Caco-2 (cell line): ENCODE measurements at places on chromosomes 5 and 9. TPM values are rescaled to one million over a fixed set of nuclear protein-coding genes. Genes with fewer than 3 reads are reported as not detected.
A peak's percentile ranks its signal among the peaks of the same experiment; 100 is the strongest.

Gene ENTPD8
- 8.5 and 8.6 TPM in 2 replicates for total RNA-seq

Gene IL33
- not detected in 2 replicates for total RNA-seq

Gene BARHL1
- total RNA-seq = not detected in 2 replicates

Gene SLC45A2
- total RNA-seq = 0.91 and 1.1 TPM in 2 replicates

Gene SMIM33
- not detected in 2 replicates for total RNA-seq

Gene LPAR1
- 19.8 and 20.3 TPM in 2 replicates for total RNA-seq

Gene WDR31
- total RNA-seq = 1.9 and 2.3 TPM in 2 replicates

Gene BTNL3
- 0.14 TPM in 1 of 2 replicates, not detected in the other for total RNA-seq

Gene F12
- total RNA-seq = 13.3 and 14.0 TPM in 2 replicates

GRCh38 chr9:93187047-93187446 is 3.1 kb downstream of the WNK2 start:
- no peak for DNase-seq

DNA sequence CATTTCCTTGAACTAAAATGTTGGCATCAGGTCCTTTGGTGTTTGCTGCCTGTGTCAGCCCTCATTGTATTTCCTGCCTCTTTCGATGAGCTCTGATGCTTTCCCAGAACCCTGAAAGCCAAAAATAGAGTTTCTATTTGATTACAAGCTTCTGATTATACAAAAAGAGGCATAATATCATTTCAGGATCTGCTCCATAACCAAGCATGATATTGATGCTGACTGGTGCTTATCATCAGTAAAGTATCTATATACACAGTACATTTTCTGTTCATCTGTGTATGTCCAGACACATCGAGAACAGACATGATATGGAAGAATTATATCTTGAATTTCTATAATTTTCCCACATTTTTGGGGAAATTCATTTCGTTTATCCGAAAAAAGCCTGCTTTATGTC is 58.6 kb downstream of the SEMA6A start:
- DNase-seq = no peak

DNA sequence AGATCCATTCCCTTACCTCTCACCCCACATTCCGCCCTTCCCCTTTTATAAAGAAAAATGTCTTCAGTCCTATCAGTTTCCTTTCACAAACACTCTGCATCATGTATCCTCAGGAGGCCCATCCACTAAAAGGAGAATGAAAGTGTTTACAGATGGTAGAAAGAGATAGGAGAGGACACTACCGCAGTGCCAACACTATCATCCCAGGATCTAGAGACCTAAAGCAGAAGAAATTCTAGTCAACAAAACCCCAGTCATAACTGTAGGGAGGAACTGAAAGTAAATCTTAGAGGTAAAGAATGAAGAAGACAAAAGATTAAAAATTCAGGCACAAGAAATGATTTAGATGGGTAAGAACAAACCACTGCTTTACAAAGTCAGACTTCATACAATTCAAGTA is 114.1 kb downstream of the MLLT3 start:
- no peak for DNase-seq

GRCh38 chr9:99365233-99365980 is 143.3 kb downstream of the SEC61B start:
- no peak for DNase-seq

- DNase-seq = no peak
These were observed 445.3 kb upstream of the ZNF462 start for GRCh38 chr9:106417685-106418084.

GRCh38 chr5:131634666-131634995 is 398 bp downstream of the RAPGEF6 start:
- DNase-seq = peak; percentile 80

GRCh38 chr9:69121155-69122081 is 52.7 kb upstream of the TJP2 start:
- peak; percentile 44 for DNase-seq

- DNase-seq = no peak
These were observed 31.2 kb upstream of the AFAP1L1 start for GRCh38 chr5:149240354-149240998.

DNA sequence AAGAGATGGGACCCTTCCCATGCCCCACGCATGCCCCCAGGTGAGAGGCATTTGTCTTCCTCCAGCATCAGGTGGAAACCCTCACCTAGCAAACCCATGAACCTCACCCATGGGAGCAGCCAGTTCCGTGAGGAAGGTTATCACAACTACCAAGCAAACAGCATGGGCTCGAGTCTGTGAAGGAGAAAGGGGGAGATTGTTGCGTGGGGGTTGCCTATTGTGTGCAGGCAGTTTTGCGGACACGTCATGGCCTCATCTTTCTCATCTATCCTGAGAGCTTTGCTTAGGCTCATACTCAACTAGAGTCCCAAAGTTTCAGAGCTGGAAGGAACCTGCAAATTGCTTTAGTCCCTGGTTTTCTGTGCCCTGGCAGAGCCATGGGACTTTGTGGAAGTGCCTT is 73.6 kb upstream of the TGFBR1 start:
- DNase-seq = no peak

DNA sequence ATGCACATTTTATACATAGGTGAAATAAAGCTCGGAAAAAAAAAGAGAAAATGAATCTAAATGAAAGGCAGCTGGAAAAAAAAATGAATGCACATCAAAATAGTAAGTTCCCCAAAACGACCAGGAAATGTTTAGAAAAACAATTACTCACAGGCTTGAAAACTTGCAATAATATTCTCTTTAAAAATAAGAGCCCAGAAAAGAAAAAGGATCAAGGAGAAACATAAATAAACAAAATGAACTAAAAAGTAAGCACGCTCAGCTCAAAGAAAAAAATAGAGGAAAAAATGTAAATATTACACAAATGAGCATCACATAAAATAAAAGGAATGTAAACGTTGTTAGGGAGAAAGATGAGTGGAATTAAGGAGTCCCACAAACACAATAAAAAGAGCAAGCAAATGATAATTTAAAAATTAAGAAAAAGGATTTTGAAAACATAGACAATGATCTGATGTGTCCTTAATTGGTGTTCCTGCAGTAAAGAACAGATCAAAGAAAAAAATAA is 54.2 kb downstream of the SLC27A6 start:
- no peak for DNase-seq

GRCh38 chr9:124870723-124871122 is 8.8 kb downstream of the ARPC5L start:
- no peak for DNase-seq
